ENCODE measurements at places on chromosomes 6 and 20.
A peak's percentile ranks its signal among the peaks of the same experiment; 100 is the strongest.

- no peak for DNase-seq
Observed at GRCh38 chr20:47241345-47241781, 115.1 kb downstream of the ZMYND8 start.

DNA sequence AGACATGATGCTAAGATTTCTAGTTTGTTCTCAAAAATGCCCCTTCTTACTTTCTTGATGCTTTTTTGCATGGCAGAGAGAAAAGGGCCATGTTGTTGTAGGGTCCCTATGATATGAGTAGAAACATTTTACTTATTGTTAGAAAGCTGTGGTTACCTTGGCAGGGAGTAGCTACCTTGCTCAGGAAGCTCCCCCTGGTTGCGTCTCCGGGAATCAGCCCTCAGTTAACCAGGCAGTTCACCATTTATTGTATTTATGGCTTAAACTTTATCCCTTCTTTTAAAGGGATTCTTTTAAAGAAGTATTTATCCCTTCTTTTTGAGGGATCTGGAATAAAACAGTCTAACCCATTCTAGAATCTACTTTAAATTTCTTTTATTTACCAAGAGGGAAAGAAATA, 113.9 kb upstream of the PROKR2 start:
- peak; percentile 4 for DNase-seq

- DNase-seq = no peak
Observed at GRCh38 chr6:5989141-5989723, 17.5 kb downstream of the NRN1 start.

- no peak for DNase-seq
Observed at GRCh38 chr20:17966432-17967310, 1.9 kb downstream of the SNX5 start.

- no peak for DNase-seq
Observed at GRCh38 chr6:2554651-2555260, 196.0 kb downstream of the MYLK4 start.

GRCh38 chr20:47985092-47985850, 200.0 kb upstream of the SULF2 start:
- no peak for DNase-seq

GRCh38 chr6:143429970-143430369, 20.5 kb downstream of the ADAT2 start:
- no peak for DNase-seq

DNA sequence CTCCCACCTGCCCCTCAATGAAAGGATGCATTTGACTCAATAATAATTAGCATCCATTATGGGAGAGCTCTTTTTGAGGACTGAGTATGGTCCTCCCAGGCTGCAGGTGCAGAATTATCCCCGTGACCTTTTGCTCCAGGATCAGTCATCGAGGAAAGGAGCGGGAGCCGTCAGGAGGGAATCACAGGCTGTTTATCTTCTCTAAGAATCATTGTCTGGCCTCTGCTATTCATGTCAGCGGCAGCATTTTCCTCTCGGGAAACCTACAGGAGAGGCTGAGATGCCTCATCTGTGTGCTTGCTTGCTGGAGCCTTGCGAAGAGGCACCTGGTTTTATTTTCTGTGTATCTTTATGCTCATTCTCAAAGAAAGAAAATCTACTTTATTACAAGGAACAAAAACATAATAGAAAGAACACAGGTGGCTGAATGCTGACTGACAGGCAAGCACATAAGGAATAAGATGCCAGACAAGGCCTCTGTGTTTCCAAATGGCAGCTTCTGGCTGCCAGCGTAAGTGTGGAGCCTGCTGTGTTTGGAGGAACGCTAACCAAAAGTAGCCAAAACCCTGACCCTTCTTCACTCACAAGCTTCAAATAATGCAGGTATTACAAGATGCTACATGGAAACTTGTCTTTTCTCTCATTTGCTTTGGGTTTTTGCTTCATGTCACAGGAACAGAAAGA, 539.1 kb upstream of the MARCKS start:
- no peak for DNase-seq

- no peak for DNase-seq
Observed at GRCh38 chr6:7684076-7684475, 41.8 kb upstream of the BMP6 start.

DNA sequence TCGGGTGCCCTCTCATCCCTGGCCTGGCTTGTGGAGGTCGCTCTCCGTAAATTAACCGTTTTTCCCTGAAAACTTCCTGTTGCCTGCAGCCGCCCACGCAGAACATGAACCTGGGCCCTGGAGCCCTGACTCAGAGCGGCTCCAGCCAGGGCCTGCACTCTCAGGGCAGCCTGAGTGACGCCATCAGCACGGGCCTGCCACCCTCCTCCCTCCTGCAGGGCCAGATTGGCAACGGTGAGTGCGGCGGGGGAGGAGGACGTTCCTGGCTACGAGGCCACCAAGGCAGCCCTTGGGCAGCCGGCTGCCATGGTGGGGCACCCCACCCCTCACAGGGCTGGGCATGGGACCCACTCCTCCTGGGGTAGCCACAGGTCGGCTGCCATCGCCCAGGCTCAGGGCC, 17.8 kb downstream of the SS18L1 start:
- DNase-seq = no peak

GRCh38 chr20:11445161-11445560, 472.5 kb upstream of the BTBD3 start:
- no peak for DNase-seq

- no peak for DNase-seq
Observed at GRCh38 chr6:2534406-2535042, 216.2 kb downstream of the MYLK4 start.

DNA sequence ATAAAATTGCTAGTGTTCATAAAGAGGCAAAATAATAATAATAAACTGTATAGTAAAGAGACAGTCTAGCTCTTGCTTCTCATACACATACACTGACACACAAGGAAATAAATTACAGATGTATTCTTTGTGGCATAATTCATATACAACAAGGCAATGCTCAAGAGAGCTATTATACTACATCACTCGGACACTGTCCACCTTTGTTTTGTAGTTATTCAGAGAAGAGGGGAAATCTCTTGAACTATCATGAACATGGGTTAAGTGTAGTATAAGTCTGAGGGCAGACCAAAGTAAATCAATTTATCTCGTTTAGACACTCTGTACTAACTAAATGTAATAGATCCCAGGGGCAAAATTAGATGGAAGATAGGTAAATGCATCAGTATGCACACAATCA, 72.7 kb upstream of the PHIP start:
- DNase-seq = no peak
